Fibroblast of lung (primary cell): ENCODE measurements at places on chromosomes 2 and 18. TPM values are rescaled to one million over a fixed set of nuclear protein-coding genes. Genes with fewer than 3 reads are reported as not detected.

Gene AGXT
- total RNA-seq: not detected in 2 replicates

DNA sequence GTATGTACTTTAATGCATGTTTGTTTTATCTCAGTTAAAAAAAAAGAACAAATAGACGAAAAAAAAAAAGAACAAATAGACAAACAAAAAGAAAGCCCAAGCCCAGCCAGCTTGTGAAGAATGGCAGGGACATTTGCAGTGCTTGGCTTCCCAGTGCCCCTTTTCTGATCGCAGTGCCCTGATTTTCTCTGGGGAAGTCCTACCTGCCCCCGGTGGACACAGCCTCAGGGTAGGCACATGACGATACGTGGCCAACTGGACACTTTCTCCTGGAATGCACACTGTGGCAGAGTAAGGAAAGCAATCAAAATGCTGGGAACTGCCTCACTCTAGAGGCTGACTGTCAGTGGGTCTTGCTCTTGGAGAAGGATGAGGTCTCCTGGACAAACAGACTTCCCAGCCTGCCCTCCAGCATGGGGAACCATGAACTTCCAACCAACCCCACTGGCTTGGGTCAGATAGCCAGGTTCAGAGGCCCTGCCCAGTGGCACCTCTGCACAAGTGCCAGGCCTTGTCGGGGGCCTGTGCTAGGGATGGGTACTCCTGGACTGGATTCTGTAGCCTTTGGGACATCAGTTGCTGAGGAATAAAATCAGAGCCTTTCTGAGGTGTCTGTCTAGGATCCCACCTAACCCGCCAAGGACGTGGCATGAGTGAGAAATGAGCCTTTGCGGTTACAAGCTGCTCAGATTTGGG is 76.7 kb downstream of the INHBB start:
- DNase-seq: no peak

Gene POTEC
- not detected in 2 replicates for total RNA-seq

- DNase-seq: no peak
These were observed 83.5 kb upstream of the SKOR2 start for GRCh38 chr18:47334966-47335365.

Gene SERPINB4
- not detected in 2 replicates for total RNA-seq

Gene UGT1A8
- not detected in 2 replicates for total RNA-seq

- DNase-seq: no peak
These were observed 51.9 kb downstream of the DYSF start for GRCh38 chr2:71505086-71505769.

DNA sequence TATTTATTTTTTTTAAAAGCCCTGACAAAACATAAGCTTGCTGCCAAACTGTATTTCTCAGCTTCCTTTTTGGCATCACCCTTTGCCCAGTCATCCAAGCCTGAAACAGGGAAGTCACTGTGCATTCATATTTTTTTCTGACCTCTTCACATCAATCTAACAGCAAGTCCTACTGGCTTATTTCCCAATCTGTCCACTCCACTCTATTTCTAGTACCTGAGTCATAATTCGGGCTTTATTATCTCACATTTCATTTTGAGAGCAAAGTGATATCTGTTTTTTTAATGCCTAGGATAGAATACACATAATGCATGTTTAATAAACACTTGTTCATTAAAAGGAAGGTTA is 5.1 kb downstream of the HNMT start:
- DNase-seq: peak; percentile 98
